NCI-H1048 (cell line): ENCODE measurements at places on chromosomes 5 and 9.

- DNase-seq, result no peak
Observed at GRCh38 chr5:175718401-175719108, 60.7 kb downstream of the HRH2 start.

DNA sequence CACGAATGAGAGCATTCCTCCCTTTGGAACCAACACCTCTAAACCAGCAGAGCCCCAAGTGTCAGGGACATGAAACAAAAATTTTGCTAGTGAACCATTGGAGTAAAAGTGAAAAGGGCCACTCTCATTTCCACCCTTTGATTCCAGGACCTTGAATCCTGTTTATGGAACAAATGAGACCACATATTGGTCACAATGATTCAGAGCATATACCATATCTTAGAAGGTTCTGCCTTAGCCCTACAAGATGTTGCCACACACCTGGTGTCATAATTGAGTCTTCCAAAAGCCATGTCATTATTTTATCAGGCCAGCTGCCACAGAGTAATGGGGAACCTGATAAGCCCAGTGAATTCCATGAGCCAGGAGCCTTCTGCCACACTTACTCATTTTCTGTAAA lies 66.3 kb upstream of the ZBTB43 start:
- no peak for DNase-seq

GRCh38 chr5:124740071-124740470 lies 6.4 kb downstream of the ZNF608 start:
- DNase-seq, result no peak

- no peak for DNase-seq
Observed at GRCh38 chr5:161720460-161720859, 34.9 kb downstream of the GABRA6 start.

GRCh38 chr9:93597142-93597706 lies 20.8 kb downstream of the PHF2 start:
- no peak for DNase-seq
